ENCODE measurements at places on chromosomes 16 and 17.

- DNase-seq: no peak
Observed at GRCh38 chr17:57357830-57358430, 101.6 kb downstream of the MSI2 start.

DNA sequence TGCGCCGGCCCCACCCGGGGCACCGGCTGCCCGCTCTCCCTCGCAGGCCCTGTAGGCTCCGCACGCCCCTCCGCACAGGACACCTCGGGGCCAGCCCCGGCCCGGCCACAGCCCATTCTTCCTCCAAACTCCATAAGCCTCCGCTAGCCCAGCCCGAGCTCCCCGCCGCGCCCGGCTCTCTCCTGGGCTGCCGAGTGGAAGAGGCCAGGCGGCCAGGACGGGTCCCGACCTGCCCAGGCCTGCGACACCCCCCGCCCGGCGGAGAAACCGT is 397 bp downstream of the NCOR1 start:
- DNase-seq: no peak

- no peak for DNase-seq
Observed at GRCh38 chr17:67509390-67510287, 132.6 kb downstream of the PITPNC1 start.

- DNase-seq: peak; percentile 96
Observed at GRCh38 chr17:12983991-12984884, 33.6 kb downstream of the ELAC2 start.

- DNase-seq: peak; percentile 53
Observed at GRCh38 chr17:60601447-60602384, 1.7 kb downstream of the PPM1D start.

DNA sequence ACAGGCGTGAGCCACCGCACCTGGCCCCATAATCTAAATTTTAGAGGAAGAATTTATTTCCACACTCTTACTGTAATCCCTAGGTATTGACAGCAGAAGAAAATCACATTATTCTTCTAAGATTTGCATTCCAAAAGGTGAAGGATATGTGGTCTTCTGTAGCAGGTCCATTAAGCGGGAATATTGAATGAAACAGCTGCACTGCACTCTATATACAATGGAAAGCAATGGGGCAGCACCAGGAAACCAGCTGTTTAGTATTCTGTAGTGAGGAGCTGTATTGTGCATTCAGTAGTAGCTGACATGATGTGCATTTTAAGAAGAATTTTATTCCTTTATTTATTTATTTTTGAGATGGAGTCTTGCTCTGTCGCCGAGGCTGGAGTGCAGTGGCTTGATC is 49.6 kb downstream of the PSMD12 start:
- DNase-seq: no peak

GRCh38 chr17:82202981-82203380 is 9.7 kb downstream of the CCDC57 start:
- DNase-seq: no peak

DNA sequence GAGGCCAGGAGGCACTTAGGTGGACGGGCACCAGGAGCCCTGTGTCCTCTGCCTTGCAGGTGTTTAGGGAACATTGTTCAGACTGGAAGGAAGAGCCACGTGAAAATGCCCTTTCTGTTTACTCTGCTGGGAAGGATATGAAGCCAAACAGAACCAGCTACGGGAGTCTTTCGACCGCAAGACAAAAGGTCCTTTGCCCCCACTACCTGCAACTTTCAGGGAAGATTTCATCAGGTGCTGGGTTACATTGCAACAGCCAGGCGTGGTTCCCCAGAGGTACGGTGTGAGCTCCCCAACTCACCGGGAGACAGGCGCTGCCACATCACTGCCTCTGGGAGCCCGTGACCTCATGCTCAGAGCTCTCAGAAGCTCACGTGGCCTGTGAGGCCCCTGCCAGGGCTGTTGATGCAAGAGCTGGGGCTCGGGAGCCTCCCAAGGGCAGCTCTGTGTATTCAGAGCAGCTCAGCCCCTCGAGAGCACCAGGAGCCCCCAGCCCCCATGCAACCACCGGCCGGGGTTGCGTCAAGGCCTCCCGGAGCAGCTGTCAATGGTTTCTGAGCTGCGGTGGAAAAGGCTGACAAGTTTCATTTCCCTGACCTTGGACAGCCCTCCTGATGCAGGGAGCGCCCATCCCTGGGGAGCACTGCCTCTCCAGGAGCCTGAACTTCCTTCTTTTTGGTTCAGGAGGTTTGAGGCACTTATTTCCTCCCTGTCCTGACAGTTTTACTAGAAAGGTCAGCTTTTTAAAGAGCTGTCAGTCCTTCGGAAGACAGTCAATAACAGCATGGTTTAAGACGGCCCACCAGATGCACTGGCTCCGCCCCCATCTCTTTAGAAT is 42.1 kb downstream of the TBC1D16 start:
- peak; percentile 59 for DNase-seq

GRCh38 chr17:50931144-50931908 is 65.2 kb upstream of the TOB1 start:
- DNase-seq: peak; percentile 79

DNA sequence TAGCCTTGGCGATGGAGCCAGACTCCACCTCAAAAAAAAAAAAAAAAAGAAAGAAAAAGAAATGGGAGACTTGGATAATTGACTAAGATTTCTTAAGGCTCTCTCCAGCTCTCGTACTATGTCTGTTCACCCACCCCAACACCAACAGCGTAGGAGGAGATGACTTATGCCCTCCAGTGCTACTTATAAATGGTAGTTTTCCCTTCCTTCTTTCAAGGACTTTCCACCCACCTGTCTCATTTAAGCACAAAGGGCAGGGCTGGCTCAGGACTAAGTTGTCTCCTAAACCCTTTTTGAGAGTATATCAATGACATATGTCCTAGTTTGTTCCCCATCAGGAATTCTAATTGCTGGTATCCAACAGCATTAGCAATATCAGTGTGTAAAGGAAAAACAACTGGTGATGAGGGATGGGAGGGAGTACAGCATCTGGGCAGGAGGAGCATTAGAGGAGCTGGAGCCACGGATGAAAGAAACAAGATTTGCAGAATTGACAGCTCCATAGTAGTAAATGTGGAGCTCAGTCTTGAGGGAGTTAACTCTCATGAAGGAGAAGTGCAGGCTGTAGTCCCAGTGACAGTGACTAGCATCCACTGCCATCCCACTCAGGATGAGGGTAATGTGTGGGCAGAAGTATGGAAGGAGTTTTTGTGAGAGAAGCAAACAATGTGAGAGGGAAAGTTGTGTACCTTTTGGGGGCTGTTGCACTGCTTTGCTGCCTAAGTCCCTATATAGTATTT is 17.2 kb downstream of the UBE2Z start:
- DNase-seq: no peak

DNA sequence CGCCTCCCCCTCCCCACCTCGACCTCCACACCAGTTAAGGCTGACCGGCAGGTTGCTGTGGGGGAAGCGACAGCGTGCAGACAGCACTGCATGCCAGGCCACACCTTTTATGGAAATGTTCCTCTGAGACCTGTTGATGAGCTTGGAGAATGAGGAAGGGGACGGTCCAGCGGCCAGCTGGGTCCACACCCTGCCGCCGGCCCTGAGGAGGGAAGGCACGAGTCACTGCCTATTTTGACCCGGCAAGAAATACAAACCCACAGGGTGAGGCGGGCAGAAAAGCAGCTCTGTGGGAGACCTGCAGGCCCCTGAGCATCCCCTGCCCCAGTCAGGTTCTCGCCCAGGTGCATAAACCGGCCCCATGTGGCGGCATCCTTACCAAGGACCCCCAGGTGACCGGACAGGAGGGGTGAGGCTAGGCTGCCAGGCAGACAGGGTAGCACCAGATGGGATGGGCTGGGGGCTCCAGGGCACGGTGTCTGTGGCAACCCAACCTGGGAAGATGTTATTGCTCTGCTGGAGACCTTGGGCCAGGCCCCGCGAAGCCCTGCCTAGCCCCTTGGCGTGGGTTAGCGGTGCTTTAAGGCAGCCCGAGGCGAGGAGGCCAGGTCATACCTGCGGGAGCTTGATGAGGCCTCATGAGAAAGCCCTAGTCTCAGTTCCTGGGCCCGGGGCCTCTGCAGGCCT is 12.7 kb downstream of the NATD1 start:
- DNase-seq: no peak

DNA sequence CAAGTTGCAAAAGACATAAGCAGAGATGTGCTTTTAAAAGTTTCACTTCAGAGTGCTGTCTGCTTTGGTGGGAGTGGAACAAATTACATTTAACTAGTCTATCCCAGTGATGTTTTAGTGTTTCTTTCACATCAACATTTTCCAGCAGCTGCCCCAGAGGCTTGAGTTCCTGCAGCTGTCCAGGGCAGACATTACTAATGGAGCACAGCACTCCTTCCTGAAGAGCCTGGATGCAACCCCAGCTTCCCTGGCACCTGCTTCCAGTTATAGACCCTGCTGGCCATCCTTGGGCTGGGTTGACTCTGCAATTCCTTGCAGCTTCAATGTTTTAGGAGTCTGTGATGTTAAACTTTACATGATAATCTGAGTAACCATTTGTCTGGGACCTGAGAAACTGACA is 61.4 kb upstream of the PIRT start:
- DNase-seq: no peak

DNA sequence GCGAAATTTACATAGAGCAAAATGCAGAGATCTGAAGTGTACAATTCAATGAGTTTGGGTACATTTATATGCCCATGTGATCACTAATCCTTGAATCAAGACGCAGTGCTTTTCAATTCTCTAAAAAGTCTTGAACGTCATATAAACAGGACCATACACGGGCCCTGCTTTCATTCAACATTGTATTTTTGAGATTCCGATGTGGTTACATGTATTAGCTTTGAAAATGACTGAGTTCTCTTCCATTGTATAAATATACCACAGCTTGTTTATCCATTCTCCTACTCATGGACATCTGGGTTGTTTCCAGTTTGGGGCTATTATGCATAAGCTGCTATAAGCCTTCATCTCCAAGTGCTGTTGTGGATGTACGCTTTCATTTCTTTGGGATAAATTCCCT is 45.5 kb downstream of the ZCCHC14 start:
- peak; percentile 91 for DNase-seq

DNA sequence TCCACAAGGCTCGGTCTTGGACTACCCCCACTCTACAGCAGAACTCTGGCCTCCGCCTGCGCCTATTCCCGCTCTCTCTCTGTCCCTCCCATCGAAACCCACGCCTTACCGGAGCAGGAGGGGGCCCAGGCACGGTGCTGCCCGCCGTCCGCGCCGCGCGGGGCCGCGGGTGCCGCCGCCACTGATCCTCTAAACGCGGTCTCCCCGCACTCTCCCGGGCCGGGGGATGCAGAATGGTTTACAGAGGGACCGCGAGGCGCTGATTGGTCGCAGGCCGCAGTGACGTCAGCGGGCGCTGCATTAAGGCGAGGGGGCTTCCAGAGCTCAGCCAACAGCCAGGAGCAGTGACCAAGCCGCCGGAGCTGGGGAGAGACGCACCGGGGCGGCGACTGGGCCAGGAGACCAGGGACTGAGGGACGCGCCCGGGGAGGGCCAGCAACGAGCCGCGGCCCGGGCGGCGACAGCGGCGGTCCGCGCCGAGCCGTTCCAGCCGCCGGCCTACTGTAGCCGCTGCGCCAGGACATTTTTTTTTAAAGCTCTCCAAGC is 747 bp upstream of the LHX1 start:
- DNase-seq: no peak

- no peak for DNase-seq
Observed at GRCh38 chr17:8069587-8069860, 18.0 kb downstream of the ALOX12B start.

DNA sequence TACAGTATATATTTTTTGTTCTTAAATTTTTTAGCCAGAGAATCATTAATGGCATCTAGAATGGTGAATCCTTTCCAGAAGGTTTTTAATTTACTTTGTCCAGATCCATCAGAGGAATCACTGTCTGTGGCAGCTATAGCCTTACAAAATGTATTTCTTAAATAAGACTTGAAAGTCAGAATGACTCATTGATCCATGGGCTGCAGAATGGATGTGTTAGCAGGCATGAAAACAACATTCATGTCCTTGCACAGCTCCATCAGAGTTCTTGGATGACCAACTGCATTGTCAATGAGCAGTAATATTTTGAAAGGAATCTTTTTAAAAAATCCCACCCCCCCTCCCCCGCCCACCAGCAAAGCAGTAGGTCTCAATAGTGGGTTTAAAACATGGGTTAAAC is 51.4 kb downstream of the CACNG1 start:
- DNase-seq: peak; percentile 52

GRCh38 chr17:19646788-19647696 is 1.5 kb upstream of the ALDH3A2 start:
- no peak for DNase-seq

DNA sequence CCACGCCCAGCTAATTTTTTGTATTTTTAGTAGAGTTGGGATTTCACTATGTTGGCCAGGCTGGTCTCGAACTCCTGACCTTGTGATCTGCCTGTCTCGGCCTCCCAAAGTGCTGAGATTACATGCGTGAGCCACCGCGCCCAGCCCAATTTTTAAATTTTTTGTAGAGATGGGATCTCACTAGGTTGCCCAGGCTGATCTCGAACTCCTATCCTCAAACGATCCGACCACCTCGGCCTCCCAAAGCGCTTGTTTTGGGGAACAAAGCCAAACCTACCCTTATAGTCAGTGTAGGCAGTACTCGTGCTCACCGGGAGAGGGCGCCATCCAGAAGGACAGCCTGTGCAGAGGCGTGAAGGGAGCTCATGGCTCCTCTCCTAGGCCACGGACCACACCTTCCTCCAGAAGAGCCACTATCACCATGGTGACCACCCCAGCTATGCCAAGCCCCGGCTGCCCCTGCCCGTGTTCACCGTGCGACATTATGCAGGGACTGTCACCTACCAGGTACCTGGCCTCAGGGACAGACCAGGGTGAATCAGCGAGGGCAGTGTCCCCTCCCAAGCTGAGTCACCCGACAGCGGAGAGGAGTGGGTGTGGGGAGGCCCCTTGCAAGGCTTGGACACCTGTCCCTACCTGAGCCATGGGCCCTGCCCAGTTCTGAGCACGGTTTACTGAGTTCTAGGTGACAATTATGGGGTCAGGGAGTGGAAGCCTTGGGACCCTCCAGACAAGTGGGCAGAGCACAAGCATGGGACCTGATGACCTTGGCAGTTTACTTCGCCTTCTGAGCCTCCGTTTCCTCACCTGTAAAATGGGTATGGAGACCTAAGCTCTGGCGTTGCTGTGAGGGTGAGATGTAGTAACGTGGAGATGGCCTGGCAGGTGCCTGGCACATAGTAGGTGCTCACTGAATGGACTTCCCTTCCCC is 13.7 kb downstream of the MYO15B start:
- no peak for DNase-seq

DNA sequence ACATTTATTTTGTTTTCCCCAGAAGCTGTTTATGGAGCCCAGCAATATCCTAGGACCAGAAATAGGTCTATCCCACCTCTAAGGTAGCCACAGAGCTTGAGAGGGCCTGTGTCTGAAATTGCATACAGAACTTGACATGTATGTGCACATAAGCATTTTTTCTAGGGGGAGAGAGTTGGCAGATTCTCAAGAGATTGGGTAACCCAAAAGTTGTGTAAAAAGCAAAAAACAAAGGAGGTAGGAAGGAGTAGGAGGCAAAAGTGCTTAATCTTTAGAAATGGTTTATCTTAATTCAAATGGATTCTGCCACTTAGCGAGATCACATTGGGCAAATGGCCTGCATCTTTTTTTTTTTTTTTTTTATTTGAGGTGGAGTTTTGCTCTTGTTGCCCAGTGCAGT is 3.5 kb downstream of the PLK1 start:
- DNase-seq: no peak

Data from astrocyte (in vitro differentiated cells and primary cell).